AG10803 (cell line): ENCODE measurements at places on chromosomes 16 and 17.

DNA sequence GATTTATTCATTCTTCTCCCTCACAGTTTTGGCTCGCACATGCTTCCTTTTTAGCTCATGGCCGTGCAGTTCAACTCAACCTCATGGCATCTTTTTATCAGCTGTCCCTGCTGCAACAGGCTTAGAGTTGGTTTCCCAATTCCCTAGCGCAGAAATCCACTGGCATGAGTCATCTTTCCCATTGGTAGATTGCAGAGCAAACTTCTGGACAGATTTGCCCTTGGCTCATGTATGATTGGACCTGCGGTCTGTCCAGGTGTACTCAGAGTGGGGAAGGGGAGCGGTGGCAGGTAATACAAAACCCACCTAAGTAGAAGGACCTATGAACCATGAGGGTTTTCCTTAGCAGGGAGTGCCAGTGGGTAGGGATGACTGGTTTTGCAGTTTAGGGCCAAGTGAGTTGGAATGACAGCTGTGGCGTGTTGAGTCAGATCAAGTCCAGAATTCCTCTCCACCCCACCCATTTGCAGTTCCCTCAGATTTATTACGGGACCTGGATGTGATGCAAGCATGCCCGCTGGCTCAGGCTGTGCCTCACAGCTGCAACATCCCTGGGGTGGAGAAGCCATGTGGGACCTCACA lies 584.7 kb downstream of the WWOX start:
- DNase-seq: peak; percentile 95

- DNase-seq: peak; percentile 56
Measured at GRCh38 chr17:59840329-59841090, 52.2 kb downstream of the TUBD1 start.

DNA sequence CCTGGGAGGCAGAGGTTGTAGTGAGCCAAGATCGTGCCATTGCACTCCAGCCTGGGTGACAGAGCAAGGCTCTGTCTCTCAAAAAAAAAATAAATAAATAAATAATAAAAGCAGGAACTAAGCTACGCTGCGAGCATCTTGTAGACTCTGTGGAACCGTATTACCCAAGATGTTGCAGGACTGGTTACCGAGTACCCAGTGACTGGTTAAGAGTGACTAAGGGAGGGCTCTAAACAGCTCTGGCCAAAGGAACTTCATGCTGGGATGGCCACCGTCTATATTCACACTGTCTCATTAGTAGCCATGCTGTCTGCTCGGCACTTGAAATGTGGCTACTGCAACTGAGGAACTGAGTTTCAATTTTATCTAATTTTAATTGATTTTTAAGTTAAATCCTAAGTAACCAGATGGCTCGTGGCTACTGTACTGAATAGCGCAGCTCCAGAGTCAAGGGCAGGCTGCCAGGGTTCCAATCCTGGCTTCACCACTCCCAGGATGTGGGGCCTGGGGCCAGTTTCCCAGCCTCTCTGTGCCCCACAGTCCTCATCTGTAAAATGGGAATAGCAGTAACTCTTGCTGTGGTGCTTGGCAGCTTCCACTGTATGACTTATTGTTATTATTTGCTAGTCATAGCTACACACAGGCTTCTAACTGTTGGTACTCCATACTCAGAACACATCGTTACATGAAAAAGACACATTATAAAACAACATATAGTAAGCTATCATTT lies 3.0 kb downstream of the NTAN1 start:
- peak; percentile 25 for DNase-seq

DNA sequence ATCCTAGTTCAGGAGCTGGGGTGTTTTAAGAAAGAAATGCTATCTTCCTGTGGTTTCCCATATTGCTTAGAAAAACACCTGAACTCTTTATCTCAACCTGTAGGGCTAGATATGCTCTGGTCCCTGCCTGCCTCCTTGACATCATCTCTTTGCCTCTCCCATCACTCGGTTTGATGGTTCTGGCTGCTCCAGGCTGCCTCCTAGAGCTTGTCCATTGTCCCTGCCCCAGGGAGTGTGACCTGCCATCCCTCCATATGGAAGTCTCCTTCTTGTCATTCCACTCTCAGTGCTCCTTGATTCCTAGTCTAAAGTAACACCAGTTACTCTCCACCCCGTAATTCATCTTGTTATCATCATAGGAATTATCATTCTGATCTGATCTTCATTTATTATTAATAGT lies 369.0 kb upstream of the EEF2KMT start:
- no peak for DNase-seq

- no peak for DNase-seq
Measured at GRCh38 chr16:27676839-27677238, 126.9 kb downstream of the KATNIP start.

- DNase-seq: no peak
Measured at GRCh38 chr17:50758989-50759544, 8.3 kb downstream of the ANKRD40CL start.

DNA sequence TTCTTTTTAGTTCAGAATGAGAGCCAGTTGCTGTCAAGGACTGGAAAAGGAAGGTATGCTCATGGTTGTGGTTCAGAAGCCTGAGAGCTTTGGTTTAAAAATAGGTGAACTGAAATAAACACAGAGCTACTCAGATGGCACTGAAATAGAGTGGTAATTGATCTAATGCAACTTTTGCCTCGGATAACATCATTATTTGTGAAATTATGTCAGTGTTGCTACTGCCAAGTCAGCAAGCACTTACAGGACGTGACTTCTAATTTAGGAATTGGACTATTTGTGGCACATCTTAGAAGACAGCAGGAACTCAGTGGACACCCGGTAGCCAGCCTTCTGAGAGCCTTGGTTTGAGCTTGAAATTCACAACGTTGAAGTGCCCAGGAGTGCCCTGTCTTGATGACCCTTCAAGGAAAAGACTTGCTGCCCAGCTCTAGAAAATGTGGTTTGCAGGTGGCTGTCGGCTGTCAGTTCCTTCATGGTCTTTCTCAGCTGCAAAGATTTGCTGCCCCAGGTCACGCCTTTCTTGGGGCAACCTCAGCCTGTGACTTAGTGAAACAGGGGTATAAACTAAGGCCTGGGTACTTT lies 42.0 kb upstream of the XYLT1 start:
- DNase-seq: peak; percentile 87

- DNase-seq: peak; percentile 79
Measured at GRCh38 chr17:794876-795275, 12.7 kb downstream of the MRM3 start.

DNA sequence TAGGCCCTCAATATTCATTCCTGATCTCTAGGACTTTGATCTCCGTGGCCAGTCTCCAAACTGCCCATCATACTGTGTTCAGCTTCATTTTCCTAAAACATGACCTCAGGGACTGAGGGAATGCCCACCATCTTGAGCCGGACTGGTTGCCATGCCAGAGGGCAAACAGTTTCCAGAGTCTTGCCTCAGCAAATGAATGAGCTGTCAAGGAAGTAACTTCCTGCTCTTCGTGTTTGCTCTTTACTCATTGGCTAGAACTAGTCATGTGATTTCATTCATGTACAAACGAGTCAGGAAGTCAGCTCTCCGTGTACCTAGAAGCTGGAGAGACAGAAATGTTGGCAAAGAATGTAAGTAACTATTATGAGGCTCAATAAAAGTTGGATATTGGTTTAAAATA lies 50.2 kb downstream of the ANKFN1 start:
- peak; percentile 7 for DNase-seq

DNA sequence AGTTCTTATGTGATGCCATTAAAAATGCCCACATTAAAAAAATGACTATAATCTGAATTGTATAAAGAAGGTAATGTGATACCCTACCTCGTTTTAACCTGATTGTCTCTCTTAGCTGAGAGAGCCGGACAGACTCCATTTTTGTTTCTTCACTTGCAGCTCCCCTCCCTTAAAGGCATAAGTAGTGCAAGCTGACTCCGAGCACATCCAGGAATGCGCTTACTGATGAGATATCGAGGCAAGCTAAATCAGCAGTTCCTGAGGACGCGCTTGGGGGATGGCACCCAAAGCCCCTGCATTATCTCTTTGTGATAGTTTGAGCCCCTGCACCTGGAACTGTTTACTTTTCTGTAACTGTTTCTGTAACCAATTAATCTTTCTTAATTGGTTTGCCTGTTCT lies 6.3 kb downstream of the KRT24 start:
- DNase-seq: no peak

DNA sequence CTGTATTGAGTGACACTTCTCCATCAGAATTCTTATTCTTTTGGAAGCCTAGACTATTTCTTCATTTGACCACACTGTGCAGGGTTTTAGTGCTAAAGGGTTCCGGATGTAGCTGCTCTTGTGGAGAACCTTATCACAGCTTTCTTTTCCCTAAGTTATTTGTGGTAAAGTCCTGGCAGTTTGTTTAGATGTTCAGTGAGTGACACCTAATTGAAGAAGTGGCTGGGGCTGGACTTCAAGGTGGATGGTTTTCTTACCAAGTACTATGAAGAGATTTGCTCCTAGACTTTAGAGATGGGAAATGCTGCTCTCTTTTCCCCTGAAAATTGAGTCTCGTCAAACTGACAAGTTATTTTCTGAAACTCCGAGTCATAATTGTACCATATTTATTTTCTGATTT lies 144.0 kb upstream of the TBX2 start:
- DNase-seq: no peak

DNA sequence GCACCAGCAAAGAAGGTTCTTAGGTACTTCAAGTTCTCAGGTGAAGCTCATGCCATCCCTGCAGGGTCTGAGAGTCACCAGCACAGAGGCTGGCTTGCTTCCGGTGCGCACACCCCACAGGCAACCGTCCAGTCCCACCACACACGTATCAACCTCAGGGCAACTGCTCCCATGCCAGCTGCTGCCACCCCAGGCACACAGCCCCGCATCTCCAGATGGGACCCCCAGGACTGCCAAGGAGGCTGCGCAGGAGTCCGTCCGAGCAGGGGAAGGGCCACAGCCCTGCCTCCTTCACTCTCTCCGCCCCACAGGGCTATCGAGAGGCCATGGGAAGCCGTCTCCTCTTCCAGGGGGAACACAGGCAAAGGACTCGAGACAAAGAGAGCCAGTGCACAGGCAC lies 13.3 kb downstream of the KIFC3 start:
- DNase-seq: no peak

DNA sequence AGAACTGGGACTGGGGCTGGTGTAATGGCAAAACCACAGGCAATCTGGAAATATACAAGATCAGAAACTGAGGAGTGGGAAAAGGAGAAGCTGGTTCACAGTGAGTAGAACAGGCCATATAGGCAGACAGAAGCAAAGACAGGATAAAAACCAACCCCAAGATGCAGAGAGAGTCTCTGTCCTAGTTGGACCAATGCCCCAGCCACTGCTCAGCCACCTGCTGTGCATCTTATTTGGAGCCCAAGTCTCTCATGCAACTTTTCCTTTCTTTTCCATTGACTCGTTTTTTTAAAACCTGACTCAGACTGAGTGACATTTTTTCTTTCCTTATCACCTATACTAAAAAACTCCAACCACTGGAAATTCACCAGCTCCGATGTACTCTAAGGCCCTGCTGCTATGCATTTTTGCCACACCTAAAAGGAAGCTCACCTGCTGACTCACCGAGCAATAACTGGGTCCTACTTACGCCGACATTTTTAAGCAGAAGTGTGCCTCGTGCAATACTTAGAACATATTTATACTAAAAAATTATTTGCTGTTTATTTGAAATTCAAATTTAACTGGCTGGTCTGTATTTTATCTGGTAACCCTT lies 100.8 kb upstream of the XYLT1 start:
- DNase-seq: no peak

DNA sequence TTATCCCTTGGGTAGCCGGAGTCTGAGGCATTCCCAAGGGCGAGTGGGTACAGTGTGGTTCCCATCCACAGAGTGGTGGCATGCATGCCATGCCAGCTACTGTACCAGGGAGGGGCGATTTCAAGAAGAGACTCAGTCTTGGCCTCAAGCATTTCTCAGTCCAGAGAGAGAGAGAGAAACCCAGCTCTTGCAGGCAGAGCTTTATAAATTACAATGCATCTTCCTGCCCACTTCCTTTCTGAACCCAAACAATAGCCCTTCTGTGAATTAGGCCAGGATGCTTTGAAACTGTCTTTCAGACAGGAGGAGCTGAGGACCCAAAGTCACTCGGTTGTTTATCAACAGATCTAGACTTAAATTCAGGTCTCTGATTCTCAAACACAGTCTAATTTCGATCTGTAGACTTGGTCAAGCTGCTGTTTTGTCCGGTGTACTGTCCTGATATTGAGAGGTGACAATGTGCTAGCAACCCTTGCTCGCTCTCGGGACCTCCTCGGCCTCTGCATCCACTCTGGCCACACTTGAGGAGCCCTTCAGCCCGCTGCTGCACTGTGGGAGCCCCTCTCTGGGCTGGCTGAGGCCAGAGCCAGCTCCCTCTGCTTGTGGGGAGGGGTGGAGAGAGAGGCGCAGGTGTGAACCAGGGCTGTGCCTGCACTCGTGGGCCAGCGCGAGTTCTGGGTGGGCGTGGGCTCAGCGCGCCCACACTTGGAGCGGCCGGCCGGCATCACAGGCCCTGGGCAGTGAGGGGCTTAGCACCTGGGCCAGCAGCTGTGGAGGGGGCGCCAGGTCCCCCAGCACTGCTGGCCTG lies 408.0 kb downstream of the UTP18 start:
- DNase-seq: no peak

- DNase-seq: no peak
Measured at GRCh38 chr16:30397056-30397455, 1.8 kb downstream of the ZNF48 start.

- DNase-seq: peak; percentile 62
Measured at GRCh38 chr17:20992987-20993862, 49.6 kb downstream of the USP22 start.

GRCh38 chr16:50838885-50839284 lies 97.0 kb downstream of the CYLD start:
- DNase-seq: no peak

- no peak for DNase-seq
Measured at GRCh38 chr17:82316651-82317393, 586 bp downstream of the CD7 start.

DNA sequence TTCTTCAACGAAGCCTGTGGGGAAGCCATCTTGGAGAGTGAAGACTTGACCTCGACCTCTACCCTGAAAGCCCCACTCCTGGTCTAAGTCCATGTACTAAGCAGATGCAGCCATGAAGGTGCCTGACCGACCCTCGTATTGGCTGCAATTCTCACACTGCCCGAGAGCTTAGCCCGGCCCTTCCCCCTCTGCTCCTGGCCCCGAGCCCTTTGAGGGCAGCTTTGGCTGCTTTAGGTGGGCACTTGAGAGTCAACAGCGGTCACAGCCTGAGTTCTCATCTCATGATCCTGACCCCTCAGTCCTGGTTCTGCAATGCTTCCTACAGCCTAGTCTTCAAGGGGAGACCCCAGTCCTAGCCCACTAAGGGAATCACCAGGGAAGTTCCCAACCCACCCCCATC lies 35.9 kb downstream of the SRL start:
- DNase-seq: no peak

DNA sequence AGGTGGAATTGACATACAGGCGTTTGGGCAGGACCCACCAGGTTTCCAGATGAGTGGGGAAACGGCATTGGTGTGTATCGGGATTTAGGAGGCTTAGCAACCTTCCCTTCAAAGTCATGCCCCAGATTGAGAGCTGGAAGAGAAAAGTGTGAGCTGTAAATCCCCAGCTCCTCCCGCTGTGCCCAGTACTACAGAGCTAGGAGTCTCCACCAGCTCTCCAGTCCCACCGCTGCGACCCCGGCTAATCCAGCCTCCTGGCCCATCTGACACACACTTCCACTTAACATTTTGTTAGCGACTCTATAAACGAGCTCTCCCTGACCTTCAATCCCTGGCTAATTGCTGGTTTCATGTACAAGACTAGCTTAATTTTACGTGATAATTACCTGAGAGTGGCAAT lies 29.9 kb upstream of the LHX1 start:
- DNase-seq: no peak

- DNase-seq: peak; percentile 93
Measured at GRCh38 chr17:55433629-55434422, 12.2 kb upstream of the MMD start.
